IMR-90 (cell line): ENCODE measurements at places on chromosomes 16 and 17.
A peak's percentile ranks its signal among the peaks of the same experiment; 100 is the strongest.

DNA sequence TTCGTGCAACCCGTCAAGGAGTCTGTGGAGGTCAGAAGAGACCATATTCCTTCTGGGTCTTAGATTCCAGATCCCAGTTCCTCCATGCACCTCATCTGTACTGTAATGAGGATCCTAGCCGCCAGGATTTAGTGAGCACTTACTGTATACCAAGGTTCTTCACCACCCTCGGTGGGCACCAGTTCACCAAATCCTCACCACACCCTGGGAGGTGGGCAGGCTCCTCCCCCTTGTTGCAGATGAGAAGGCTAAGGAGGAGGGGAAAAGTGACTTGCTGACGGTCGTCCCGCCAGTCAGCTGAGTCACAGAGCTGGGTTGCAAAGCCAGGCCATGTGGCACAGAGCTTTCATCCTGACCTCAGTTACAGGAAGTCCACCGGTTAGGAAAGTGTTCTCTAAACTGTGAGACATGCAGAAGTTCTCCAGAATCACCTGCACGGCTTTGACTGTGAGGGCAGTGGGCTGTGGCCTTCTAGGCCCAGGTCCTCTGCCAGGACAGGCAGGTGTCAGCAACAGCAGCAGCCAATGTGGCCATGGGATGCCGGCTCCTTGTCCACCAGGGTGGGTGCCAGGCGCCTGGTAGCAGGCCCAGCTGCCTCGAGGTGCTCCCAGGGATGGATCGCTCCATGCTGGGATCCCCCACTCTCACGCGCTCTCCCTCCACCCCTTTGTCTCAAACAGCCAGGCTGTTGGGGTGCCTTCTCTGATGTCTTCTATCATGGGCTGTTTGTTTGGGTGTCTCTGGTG, 240.3 kb upstream of the GSE1 start:
- peak; percentile 85 for DNase-seq

DNA sequence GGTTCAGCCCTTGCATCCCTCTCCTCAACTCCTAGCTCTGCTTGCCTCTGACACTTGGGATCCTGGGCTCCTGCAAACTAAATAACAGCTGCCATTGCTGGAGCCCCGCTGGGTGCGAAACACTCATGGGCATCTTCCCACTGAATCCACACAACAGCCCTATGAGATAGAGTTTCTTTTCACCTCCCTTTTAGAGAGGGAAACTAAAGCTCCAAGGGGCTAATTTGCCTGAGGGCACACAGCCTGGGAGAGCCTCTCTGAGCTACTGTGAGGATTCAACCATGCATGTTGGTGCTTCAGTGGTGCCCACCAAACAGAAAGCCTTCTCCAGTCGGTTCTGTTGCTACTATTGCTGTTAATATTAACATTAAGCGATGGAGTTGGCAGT, 4.0 kb downstream of the ACBD4 start:
- DNase-seq, result no peak

DNA sequence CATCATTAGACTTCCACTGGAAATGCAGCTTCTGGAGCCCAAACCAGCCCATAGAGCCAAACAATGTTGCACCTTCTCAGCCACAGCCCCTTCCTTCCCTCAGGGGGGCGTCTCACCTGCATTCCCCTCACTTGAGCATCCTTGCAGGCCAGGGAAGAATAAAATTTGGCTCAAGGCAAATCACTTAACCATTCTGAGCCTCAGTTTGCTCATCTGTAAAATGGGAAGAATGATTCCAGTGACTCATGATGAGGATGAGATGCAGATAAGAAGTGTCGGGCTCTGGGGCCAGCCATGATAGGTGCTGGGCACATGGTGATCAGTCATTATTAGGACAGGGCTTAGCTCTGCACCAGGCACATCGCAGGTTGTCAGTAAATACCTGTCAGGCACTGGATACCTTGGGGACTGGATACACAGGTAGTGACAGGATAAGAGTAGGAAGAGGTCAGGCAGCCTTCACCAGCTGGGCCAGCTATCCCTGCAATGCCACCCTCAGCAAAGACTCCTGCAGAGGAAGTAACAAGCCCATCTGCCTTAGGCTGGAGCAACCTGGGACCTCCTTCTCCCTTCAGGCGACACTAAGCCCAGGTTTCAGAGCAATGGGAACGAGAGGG, 208.0 kb upstream of the TNRC6C start:
- no peak for DNase-seq

DNA sequence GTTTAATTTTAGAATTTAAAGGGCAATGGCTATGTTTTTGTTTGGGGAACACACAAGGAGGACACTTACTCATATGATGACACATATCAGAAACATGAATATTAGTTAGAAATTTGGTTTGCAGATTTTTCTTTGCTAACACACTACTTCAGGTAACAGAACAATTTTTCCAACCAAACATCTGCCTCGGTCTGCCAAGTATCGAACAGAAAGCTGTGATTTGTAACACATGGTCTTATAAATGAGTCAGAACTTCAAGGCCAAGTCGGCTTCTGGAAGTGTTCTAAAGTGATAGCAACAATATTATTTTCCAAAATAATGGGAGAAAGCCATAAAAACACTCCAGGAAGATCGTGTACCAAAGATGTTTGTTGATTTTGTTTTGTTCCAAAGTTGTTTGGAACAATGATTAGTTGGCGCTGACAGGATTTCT, 75.9 kb upstream of the PMFBP1 start:
- DNase-seq, result peak; percentile 29

GRCh38 chr17:6098823-6099180, 28.6 kb downstream of the WSCD1 start:
- no peak for DNase-seq

DNA sequence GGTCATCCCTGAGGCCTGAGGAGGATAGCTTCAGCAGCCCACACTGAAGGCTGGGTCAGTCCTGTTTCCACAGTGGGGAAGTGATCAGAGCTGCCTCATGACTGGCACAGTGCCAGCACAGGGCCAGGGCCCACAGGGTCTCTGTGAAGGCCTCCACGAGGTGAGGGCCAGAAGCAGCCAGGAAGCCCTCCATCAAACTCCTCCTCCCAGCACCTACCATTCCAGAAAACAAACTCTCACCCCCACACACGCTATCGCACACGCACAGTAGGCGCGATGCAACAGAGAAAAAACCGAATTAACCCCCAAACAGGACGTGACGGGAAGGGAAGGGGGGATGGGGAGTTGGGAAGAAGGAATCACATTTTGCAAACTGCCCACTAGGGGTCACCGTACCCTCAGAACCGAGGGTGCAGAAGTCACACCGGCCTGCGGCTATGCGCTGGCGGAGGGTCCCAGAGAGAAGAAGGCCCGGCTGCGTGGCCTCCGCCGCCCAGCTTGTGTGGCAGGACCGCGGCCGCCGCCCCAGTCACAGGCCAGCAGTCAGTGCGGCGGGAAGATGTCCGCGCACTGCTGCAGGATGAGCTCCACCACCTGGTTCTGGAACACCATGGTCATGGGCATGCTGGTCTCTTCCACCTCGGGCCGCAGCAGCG, 37.6 kb downstream of the ARHGAP27 start:
- peak; percentile 90 for DNase-seq

GRCh38 chr17:77398274-77398673, 257.5 kb downstream of the SEC14L1 start:
- no peak for DNase-seq

DNA sequence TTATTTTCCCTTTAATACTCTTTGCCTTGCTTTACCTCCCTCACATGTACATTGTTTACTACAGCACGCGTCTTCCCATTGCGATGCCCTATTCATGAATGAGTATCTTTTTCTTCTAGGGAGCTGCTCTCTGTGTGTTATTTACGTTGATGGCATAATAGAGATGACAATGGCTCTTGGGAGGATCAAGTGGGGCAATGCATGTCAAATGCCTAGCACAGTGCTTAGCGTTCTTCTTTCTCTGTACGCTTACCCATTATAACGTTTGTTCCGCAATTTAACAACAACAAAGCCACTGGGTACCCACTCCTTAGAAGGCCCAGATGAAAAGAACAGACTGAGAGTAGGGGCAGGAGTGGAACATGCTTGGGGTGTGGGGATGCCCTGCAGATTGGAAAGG, 271.6 kb upstream of the TNRC6C start:
- no peak for DNase-seq

- no peak for DNase-seq
Observed at GRCh38 chr17:40463122-40463550, 19.9 kb downstream of the IGFBP4 start.

DNA sequence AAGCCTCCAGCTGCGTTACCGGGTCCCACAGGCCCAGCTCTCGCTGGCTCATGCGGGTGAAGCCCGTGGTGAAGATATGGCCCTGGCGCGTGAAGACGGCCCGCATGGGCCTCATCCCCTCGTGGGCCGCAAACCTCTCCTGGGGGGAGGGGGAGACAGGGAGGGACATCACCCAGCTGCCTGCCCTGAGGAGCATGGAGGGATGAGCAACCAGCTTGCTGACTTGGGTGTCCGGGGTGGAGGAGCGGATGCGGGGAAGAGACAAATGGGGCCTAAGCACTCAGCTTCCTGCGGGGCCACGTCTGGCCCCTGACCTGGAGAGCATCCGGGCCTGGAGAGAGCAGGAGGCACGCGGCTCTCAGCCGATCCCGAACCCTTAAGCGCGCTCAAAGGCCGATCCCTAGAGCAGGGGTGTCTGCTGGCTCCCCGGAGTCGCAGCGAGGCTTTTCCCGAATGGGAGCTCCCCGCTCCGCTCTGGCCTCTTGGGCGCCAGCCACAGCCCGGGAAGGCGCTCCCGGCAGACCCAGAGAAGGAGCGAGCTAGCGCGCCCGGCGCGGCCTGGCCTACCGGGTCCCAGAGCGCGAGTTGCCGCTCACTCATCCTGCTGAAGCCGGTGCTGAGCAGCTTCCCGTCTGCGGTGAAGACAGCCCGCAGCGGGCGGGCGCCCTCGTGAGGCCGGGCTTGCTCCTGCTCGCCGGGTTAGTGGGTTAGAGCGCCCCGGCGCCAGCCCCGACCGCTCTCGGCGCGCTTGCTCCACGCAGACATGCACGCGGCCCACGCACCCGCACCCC, 5.0 kb downstream of the CORO6 start:
- peak; percentile 49 for DNase-seq

DNA sequence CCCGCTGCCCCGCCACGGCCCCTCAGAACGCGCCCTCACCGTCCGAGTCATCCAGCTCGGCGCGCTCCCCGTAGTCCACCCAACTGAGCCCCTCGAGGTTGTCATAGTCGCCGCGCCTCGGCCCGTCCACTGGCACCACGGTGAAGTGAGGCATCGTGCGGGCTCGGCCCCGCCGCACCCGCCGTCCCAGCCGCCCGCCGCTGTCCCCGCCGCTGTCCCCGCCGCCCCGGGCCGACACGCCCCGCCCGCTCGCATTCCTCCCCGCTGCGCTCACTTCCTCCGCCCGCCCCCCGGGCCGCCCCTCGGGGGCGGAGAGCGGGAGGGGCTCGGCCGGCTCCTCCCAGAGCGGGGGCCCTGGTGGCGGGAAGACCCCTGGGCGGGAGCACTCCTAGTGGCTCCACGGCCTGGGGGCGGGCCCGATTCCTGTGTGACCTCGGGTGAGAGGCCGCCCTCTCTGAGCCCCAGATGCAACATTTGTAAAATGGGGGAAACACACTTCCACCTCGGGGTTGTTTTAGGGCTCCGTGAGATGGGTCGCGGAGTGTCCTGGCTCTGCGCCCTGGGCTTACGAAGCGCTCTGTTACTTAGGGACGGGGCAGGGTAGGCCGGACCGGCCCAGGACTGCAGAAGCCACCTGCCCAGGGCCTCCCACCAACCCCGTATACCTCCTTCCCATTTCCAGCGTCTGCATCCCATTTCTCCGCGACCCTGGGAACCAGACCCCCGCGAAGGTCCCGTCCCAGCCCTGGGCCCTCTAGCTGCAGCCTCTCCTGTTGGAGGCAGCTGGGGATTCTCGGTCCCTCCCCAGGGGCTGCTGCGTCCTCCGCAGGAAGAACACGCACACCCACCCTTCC, at the start of gene SLC12A4:
TSS of gene SLC12A4 (minus strand) at position 238 of the 854 bp plus-strand sequence. CDS start at position 154, 84 bp downstream.
- peak; percentile 65 for DNase-seq

- DNase-seq, result no peak
Observed at GRCh38 chr17:34257986-34258326, 2.9 kb downstream of the CCL2 start.

DNA sequence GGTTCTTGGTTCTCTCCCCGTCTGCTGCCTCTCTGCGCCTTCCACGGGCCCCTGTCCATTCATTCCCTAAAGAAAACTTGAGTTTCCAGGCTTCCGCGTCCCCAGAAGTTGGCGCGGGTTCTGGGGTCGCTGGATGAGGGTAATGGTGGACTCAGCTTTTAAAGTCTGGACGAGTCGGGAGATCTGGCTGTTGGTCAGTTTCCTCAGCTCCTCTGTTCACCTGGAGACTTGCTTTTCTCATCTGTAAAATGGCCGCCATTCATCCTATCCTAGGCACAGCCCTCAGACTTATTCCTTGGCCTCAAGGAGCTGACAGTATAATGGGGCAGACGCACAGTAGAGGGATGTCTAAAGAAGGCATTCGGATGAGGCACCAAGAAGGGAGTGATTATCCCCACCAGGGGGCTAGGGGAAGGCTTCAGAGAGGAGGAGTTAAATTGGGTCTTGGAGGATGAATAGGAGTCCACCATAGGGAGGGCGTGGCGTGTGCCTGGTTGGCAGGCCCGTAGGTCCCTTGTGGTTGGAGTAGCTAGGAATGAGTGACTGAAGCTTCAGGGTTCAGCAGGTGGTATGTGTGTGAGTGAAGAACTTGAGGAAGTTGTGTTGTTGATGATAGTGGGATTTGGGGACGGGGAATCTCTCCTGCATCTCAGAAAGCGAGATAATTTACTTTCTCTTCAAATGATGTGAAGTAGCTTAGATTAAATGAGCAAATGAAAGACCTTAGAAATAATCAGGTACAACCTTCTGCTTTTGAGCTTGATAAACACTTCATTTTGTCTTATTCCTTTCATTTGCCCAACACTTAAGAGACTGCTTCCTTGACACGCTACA, 652 bp downstream of the VPS35L start:
- peak; percentile 26 for DNase-seq

DNA sequence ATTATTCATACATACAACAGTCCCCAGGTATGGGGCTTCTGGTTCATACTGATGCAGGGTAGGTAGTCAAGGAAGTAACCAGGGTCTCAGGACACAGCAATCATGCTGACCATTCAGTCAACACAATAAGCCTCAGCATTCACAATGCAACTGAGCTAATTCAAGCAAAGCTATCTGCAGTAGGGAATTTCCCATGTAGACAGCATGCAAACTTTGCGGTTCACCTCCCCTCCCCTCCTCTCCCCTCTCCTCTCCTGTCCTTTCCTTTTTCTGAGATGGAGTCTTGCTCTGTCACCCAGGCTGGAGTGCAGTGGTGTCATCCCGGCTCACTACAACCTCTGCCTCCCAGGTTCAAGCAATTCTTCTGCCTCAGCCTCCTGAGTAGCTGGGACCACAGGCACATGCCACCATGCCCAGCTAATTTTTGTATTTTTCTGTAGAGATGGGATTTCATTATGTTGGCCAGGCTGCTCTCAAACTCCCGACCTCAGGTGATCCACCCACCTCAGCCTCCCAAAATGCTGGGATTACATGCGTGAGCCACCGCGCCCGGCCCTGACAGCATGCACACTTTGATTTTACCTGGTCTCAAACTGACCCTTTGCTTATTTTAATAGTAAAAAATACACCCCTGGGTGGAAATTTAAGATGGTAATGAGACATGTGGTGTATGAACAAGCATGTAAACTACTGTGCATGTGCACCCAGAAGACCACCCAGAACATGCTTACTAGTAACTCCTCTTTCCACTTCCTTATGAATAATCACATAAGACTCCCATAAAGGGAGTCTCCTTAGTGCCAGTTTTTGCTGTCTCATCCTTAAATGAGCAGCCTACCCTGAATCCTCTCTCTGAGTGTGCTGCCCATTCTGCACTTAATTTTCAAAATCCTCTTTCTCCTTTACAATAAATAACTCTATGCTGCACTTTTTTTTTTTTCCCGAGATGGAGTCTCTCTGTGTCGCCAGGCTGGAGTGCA, 9.3 kb upstream of the RNF135 start:
- DNase-seq, result peak; percentile 34
